Urinary bladder (tissue), 4 donors: ENCODE measurements at places on chromosomes 13 and 19. TPM values are rescaled to one million over a fixed set of nuclear protein-coding genes. Genes with fewer than 3 reads are reported as not detected.
A peak's percentile ranks its signal among the peaks of the same experiment; 100 is the strongest.

GRCh38 chr13:93857126-93857525, 622.4 kb downstream of the DCT start:
- no peak for DNase-seq

HOMER3 gene
- polyA plus RNA-seq: 28.4 TPM

- DNase-seq: no peak
Measured at GRCh38 chr13:113838711-113839201, 25.1 kb downstream of the GAS6 start.

- DNase-seq: no peak
Measured at GRCh38 chr13:44309794-44310757, 63.5 kb upstream of the SERP2 start.

DNA sequence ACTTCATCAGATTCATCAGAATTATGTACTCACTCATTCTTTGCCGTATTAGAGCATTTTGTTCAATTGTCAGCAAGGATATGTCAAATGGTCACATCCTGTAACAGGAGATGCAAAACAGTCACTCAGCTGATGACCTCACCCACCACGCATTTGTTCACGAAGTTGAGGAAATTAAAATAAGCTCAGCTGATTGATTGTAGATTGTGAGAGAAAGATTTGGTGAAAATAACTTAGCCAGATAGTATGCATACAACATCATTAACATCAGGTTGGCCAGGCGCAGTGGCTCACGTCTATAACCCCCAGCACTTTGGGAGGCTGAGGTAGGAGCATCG, 22.6 kb upstream of the CDC16 start:
- no peak for DNase-seq

CFAP97D2 gene
- not detected for polyA plus RNA-seq

GRCh38 chr13:91459485-91459884, 61.1 kb downstream of the GPC5 start:
- no peak for DNase-seq

DNA sequence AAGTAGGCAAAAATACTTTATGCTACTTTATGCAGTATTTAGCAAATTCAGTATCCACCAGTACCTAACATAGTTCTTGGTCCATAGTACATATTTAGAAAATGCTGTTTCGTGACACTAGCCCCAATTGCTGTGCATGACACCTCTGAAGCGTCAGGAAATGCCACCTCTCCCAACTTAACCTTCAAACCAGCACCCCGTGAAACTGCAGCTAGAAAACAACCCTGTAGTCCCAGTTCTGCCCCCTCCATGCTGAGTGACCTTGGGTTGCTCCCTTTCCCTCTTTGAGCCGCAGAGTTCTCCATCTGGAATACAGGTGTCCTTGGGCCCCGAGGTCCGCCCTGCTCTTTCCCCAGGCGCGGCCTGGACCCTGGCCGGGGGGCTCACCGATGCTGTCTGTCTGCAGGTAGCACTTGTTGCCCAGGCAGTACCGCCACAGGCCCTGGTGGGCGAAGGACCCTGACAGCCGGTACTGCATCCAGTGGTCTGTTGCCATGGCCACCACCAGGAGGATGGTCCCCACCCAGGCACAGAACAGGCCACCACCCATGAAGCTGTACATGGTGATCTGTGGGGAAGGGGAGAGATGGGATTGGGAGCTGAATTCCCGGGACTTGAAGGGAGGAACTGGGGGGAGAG, 773 bp downstream of the LIM2 start:
- no peak for DNase-seq

PRR22 gene
- polyA plus RNA-seq: 2.3 TPM

GRCh38 chr19:14520543-14520942, 2.3 kb upstream of the DNAJB1 start:
- no peak for DNase-seq

ZNF578 gene
- 2.0 TPM for polyA plus RNA-seq

GRCh38 chr13:90068658-90069057, 1278.8 kb upstream of the MIR17HG start:
- DNase-seq: no peak

DMWD gene
- 43.7 TPM for polyA plus RNA-seq

GRCh38 chr13:112910016-112910415, 59.0 kb upstream of the MCF2L start:
- no peak for DNase-seq

MIR17HG gene
- 0.53 TPM for polyA plus RNA-seq

DNA sequence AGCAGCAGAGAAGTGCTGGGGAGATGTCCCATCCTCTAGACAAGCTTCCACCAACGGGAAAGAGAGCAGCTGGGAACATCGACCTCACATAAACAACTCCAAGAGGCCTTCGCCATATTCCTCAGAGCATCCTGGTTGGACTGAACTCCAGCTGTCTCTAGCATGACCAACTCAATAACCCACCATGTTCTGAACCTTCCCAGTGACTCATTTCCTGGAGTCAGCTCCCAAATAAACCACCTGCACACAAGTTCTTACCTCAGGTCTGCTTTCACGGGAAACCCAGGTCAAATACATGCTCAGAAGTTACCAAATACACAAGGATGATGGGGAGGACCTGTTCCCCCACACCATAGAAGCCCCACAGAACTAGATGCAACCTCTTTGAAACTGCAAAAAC, 878.5 kb downstream of the UQCRFS1 start:
- DNase-seq: no peak

GRCh38 chr13:112700291-112701060, 10.6 kb downstream of the ATP11A start:
- no peak for DNase-seq

DNA sequence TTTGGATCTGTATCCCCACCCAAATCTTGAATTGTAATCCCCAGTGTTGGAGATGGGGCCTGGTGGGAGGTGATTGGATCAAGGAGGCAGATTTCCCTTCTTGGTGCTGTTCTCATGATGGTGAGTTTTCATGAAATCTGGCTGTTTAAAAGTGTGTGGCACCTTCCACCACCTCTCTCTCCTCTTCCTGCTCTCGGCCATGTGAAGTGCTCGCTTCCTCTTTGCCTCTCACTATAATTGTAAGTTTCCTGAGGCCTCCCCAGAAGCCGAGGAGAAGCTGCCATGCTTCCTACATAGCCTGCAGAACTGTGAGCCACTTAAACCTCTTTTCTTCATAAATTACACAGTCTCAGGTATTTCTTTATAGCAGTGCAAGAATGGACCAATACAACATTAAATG, 15.7 kb downstream of the COMMD6 start:
- DNase-seq: no peak

ZNF442 gene
- 3.8 TPM for polyA plus RNA-seq

COL4A2 gene
- 488 TPM for polyA plus RNA-seq

GRCh38 chr13:63864171-63864902, 2448.7 kb upstream of the PCDH20 start:
- DNase-seq: no peak

CEBPA gene
- polyA plus RNA-seq: 10.8 TPM

ZNF844 gene
- polyA plus RNA-seq: 9.7 TPM

DNA sequence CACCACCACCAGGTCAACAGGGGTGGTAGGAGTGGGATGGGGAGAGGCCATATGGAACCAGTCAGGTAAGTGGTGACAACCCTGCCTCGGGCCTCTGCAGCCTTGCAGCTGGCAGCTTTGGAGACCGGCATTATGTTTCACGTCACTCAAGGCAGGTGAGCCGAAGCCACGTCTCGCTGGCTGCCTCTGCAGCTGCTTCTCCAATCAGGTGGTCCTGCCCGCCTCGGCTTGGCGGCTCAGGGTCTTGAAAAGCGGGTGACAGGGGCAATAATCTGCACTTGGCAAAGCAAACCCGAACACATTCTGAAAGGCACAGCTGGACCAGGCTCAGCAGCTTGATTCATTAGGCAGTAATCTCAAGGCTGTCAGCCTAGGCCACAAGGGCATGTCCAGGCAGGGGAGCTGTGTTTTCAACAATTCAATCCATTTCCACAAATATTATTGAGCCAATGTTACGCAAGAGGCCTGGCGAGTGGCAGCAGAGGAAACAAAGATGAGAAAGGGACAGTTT, 77.4 kb upstream of the PCDH8 start:
- no peak for DNase-seq

- peak; percentile 82 for DNase-seq
Measured at GRCh38 chr19:58575183-58576041, 2.3 kb upstream of the MZF1 start.
